ENCODE measurements at places on chromosomes 7 and 10.
A peak's percentile ranks its signal among the peaks of the same experiment; 100 is the strongest.

GRCh38 chr10:6140965-6141295 lies 52.1 kb downstream of the RBM17 start:
- DNase-seq = no peak

DNA sequence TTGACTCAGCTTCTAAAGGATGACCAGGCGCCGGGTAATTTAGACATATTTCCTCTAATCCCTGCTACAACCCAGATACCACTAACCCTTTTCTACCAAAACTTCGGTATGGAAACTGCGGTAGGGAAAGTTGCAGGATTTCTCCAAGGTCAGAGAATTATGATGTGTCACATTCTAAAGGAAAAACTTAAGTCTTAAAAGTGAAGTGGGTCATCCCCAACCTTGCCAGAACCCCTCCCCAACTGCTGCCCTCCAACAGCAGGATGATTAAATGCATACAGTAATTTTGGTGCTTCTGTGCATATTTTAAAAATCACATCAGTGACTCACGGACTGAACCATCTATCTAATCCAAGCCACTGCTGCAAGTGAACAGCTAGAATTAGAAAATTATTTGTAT lies 52.7 kb downstream of the GRB10 start:
- DNase-seq = peak; percentile 28

DNA sequence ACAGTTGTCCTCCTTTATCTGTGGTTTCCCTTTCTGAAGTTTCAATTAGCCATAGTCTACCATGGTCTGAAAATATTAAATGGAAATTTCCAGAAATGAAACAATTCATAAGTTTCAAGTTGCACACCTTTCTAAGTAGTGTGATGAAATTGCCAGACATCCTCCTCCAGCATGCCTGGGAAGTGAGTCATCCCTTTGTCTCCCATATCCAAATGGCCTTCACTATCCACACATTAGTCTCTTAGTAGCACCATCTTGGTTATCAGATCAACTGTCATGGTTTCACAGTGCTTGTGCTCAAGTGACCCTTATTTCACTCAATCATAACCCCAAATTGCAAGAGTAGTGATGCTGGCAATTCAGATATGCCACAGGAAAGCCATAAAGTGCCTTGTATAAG lies 83.4 kb upstream of the PPP1R9A start:
- peak; percentile 2 for DNase-seq

DNA sequence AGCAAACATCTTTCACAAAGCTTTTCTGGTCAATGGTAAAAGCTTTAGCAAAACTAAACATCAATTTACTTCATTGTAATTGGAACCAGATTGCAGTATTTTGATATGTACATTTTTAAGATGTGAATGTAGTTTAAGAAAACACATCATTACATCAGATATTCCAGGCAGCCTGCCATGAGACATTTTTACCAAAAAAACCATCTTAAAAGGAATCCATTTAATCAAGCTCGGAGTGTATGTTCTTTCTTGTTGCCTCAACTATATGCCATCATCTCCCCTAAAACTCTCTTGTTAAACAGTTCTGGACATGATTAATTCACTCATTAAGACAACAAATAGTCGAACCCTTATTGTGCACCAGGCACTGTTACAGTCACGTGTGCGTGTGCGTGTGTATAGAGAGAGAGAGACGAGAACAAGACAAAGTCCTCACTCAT lies 97.5 kb downstream of the UBE2H start:
- peak; percentile 97 for DNase-seq

DNA sequence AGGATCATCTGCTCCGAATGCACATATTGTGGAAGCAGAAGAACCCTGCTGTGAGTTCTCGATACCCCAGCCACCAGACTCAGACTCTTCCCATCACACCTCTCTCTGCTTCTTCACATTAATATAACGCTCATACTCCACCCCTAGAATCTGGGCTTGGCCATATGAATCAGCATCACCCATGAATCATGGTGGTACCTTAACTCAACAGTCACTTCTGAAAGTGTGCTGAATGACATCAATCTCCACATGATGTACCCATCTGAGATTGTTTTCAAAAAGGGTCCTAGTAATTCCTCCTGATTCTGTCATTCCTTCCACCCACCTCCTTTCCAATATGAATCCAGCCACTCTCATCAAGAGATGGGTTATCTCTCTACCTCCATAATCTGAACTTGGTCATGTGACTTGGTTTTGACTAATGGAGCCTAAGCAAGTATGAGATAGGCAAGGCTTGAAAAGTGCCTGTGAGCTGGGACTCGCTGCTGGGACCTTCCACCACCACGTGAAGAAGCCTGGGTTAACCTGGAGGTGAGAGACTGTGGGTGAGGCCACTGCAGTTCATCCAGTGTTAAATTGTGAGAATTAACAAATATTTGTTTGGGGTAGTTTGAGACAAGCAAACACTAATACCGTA lies 15.4 kb downstream of the YWHAG start:
- DNase-seq = no peak

DNA sequence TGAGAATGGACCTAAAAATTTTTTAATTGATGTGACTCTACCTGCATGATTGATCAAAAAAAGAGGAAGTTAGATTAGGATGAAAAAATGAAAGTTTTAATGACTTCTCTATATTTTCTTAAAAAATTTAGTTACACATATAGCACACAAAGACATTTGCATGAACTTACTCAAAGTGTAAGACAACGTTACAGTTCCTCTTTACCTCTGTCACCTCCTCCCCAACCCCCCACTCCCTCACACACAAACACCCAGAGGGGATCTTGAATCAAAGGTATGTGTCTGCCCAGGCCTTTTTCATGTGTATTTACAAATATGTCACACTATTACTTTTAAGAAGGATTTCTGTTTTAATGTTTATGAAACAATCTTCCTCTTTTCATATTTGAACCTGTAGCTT lies 20.6 kb upstream of the CDCA7L start:
- no peak for DNase-seq

DNA sequence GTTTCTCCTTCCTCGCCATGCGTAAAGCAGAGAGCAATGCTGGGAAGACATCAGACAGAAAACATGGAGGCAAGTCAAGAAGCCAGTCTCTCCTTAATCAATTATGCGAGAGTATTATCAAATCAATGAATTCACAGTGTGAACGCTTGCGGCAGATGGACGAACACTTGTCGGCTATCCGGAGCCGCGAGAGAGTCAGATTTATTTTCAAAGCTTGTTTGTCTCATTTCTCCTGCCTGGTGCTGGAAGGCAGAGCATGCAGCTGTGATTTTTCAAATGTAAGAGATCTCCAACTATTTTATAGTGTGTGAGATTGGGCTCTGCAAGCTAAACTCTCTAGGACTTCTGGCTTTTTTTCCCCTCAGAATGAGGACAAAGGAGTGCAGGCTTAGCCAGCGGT lies 252.3 kb downstream of the SNX10 start:
- DNase-seq = no peak

DNA sequence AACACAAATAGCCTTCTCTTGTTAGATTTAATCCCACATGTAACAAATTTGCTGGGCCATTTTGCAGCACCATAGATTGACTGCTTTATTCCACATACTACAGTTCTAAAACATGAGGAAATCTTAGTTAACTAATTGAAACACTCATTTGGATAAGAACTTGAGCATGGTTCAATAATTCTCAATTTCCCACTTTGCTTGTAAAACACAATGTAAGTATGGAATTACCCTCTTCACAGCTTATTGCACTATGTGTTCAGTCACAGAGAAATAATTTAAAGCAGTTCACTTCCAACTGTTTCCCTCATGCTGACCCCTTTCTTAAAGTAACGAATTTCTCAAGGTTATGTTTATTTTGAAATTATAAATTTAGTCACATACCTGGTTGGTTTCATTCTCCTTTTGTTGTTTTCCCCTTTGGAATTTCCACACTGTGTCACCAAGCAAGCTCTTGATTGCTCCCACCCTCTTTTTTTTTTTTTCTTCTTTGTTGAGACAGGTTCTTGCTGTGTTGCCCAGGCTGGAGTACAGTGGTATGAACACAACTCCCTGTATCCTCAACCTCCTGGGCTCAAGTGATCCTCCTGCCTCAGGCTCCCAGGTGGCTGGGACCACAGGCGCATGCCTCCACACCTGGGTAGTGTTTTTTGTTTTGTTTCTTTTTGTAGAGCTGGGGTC lies 425.4 kb downstream of the EXOC4 start:
- DNase-seq = no peak
